ENCODE measurements at places on chromosomes 12 and 14.

GRCh38 chr14:50312734-50313054 lies 570 bp downstream of the DMAC2L start:
- peak; percentile 89 for DNase-seq

DNA sequence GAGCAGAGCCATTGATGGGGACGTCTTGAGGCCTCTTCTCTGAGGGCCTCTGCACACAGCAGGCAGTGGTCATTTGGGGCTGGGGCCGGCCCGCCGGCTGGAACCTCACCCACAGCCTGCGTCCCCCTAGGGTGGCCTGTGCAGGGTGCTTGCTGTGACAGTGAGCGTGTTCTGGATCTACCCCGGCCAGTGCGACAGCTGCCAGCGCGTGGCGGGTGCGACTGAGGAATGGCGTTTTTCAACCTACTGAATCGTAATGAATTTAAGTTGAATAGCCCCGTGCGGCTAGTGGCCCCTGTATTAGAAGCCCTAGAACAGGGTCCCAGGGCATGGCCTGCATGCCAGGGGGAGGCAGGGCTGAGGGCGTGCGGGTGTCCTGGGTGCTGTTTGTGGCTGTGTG lies 13.8 kb downstream of the RFLNA start:
- no peak for DNase-seq

- DNase-seq, result no peak
Measured at GRCh38 chr14:103527408-103528145, 1.4 kb upstream of the TRMT61A start.

DNA sequence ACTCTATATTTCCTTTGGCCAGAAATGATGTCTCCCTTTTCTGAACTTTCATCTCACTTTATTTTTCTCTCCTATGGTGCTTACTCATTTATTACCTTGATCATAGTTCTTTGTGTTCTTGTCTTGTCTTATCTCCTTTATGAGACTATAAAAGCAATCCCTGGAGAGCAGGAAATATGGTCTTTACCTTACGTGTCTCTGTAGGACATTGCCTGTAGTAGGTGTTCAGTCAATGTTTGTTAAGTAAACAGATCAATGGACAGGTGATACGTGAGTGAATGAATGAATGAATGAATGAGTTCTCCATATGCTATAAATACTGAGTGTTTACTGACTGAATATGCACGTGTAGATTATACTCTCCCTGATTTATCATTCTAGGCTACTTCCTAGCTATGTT lies 193.7 kb upstream of the HMGA2 start:
- no peak for DNase-seq

DNA sequence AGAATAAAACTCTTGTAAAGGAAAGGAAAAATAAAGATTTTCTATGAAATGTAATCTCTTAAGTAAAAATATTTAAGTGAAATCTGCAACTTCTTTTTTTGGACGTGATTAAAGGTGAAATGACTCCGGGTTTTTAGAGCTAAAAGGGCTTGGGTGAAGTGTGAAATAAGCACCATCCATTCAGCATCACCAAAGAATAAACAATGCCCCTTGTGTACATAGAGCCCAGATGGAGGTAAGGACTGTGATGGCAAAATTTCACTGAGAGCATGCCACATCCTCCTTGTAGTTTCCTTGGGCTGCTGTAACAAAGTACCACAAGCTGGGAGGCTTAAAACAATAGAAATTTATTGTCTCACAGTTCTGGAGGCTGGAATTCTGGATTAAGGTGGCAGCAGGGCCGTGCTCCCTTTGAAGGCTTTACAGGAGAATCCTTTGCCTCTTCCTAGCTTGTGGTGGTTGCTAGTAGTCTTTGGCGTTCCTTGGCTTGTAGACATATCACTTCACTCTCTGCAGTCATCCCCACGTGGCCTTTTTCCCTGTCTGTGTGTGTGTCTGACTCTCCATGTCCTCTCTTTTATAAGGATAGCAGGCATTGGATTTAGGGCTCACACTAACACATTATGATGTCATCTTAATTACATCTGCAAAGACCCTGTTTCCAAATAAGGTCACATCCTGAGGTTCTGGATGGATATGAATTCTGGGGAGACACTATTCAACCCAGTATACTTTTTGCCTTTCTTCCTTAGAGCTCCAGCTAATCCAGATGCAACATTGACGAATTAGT lies 24.2 kb downstream of the ZNF664 start:
- DNase-seq, result no peak

DNA sequence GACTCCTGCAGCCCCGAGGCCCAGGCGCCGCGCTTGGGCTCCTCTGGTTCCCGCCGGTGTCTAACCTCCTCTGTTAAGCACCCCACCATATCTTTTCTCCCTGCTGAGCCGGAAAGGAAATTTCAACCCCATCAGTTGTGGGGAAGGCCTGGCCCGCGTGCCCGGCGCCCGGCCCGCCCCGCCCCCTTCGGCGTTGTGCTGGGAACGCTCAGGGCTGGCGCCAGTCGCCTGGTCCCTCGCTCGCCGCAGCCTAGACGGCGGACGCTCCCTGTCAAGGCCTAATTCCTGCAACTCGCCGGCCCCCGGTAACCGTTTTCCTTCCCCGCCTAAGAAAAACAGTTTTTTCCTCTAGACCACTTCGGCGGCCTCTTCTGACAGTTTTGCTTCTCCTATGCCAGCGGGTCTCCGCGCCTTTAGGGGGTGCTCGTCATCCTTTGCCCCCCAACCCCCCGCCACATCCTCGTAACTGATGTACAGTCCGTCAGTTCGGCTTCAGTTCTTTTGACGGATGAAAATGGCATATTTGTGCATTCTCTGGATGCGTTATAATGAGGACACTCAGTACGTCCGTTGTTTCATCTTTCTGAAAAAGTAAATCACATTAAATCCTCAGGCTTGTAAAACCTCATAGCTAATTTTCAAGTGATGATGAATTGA lies 506 bp upstream of the NAP1L1 start:
- DNase-seq, result peak; percentile 78

- no peak for DNase-seq
Measured at GRCh38 chr14:68941820-68942219, 37.3 kb downstream of the ACTN1 start.

- no peak for DNase-seq
Measured at GRCh38 chr12:123833830-123834229, 71.7 kb downstream of the DNAH10 start.

GRCh38 chr12:82415402-82415801 lies 57.1 kb downstream of the METTL25 start:
- no peak for DNase-seq

- no peak for DNase-seq
Measured at GRCh38 chr12:3155702-3156370, 78.7 kb downstream of the TSPAN9 start.

DNA sequence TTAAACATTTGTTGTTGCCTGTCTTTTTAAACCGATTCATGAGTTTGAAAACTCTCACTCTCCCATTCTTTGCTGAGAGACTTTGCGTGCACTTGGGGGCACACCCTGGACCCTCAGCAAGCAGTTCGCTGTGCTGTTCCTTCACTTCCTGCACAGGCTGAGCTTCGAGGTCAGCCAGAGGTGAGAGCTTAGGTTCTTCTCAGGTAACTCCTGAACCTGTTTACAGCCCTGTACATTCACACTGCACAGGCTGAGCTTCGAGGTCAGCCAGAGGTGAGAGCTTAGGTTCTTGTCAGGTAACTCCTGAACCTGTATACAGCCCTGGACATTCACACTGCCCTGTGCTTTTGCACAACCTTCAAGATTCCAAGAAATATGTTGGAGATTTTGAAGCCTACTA lies 9.8 kb upstream of the CLECL1 start:
- DNase-seq, result no peak

Data from NCI-H2171 treated with DMSO at 0.1 percent for 48 hours (cell line).